ENCODE measurements at places on chromosomes 1 and 21.

- DNase-seq: no peak
Measured at GRCh38 chr21:44795342-44795741, 6.3 kb downstream of the UBE2G2 start.

GRCh38 chr1:33007190-33008050 lies 29.3 kb downstream of the AK2 start:
- no peak for DNase-seq

- DNase-seq: no peak
Measured at GRCh38 chr1:198968866-198969265, 330.0 kb downstream of the PTPRC start.

GRCh38 chr1:188070848-188071247 lies 1242.1 kb downstream of the PLA2G4A start:
- DNase-seq: no peak

DNA sequence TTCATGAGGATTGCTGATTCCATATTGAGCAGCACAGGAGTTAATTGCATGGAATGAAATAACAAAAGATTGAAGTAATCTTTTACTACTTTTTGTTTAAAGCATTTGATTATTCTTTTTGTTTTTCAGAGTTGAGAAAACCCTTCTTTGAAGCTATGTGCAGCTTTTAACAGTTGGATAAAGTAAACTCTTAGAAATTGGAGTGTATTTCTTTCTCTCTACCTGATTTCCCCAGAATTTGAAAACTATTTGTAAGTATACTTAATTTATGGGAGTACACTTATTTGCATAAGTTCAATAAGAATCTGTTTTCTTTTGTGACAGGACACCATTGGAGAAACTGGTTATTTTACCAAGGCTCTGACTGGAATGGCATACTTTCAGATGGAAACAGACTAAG lies 133.6 kb downstream of the TRIM33 start:
- DNase-seq: no peak

- no peak for DNase-seq
Measured at GRCh38 chr1:179779645-179780272, 36.7 kb downstream of the FAM163A start.

- no peak for DNase-seq
Measured at GRCh38 chr1:84293766-84294165, 7.7 kb upstream of the SAMD13 start.

GRCh38 chr1:89999628-90000027 lies 4.7 kb downstream of the ZNF326 start:
- no peak for DNase-seq

DNA sequence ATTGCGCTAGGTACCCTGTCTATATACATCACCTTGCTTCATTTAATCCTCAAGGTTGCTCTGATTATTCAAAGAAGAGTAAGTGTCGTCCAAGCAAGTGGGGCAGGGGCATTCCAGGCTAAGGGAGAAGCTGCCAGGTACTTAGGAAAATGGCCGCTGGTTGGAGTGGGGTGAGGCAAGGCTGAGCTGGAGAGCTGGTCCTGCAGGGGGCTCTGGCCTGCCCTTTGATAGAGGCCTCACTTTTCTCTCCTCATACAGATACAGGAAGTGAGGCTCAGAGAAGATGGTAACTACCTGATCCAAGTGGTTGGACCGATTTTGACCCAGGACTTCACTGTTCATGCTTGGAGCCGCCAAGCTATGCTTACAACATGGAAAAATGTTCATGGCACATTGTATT lies 86.9 kb upstream of the ZBTB40 start:
- DNase-seq: no peak

- DNase-seq: no peak
Measured at GRCh38 chr1:212186427-212187207, 98.6 kb upstream of the PPP2R5A start.

DNA sequence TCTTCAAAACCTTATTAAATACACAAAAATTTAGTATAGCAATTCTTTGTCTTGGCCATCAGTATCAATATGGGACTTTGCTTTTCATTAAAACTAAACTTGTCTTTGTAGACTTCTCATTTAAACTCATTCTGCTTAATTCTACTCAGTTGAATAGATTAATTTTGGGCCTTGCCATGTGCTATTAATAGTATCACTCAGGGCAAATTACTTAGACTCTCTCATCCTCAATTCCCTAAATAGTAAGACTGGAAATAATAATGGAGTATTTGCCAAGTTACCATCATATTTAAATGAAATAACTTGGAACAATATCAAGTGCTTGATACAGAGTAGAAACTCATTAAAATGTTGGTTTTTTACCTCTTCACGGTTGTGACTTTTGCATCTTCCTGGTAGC lies 13.4 kb downstream of the HOOK1 start:
- no peak for DNase-seq

GRCh38 chr1:179818743-179819173 lies 58.8 kb downstream of the TOR1AIP2 start:
- no peak for DNase-seq

- DNase-seq: no peak
Measured at GRCh38 chr1:247471445-247472016, 13.6 kb upstream of the OR2B11 start.

DNA sequence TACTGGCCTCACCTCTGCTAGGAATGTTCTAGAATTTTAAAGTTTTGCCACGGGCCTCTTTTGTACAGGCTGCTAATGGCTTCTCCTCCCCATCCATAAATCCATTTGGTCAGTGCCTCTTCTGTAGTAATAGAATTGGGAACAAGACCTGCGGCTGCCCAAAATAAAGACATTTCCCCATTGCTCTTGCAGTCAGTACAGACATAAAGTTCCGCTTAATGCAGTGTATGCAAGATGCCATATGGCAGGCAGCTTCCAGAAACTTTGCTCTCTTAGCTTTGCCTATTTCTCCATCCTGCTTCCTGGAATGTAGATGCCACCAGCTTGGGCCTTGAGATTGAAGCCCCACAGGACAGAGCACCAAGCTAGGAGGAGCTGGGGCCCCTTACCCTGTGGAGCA lies 3.7 kb upstream of the SLC2A5 start:
- DNase-seq: no peak

DNA sequence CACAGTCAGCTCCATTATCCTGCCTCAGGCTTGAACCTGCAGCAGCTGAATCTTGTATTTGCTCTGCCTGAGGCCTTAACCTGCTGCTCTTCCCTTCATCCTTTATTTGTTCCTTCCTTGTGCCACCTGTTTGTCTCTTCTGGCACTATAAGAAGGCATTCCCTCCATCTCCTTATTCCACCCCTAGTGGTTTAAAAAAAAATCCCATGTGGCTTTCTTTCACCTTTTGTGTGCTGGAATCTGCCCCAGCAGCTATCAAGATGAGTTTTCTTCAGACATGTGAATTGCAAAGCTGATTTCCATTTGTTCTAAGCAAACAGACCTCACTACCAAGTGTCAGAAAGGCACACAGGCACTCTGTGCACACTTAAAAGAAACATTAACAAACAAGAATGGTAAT lies 294.6 kb downstream of the TTLL7 start:
- DNase-seq: no peak
